ENCODE measurements at places on chromosomes 2 and 18.
A peak's percentile ranks its signal among the peaks of the same experiment; 100 is the strongest.

DNA sequence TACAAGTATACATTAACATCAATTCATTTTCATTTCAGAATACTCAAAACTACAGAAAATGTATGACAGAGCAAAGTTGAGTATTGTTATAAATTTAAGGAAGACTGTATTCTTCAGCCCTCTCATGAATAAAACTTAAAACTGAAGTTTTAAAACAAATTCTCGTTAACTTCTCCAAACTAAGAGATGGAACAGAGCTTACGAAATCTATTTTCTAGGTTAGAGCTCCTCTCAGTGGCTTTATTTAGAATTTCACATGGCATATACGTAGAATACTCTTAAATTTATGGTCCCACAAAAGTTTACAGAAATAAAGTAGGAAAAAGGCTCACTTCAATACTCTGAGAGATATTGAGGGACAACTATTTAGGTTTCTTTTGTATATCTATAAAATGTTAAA is 612.1 kb downstream of the KCNJ3 start:
- DNase-seq, result no peak

- DNase-seq, result no peak
Observed at GRCh38 chr2:220785178-220785577, 786.9 kb downstream of the EPHA4 start.

- DNase-seq, result no peak
Observed at GRCh38 chr18:52183107-52183506, 156.9 kb upstream of the DCC start.

GRCh38 chr2:144518748-144519596 is 947 bp downstream of the ZEB2 start:
- DNase-seq, result no peak

DNA sequence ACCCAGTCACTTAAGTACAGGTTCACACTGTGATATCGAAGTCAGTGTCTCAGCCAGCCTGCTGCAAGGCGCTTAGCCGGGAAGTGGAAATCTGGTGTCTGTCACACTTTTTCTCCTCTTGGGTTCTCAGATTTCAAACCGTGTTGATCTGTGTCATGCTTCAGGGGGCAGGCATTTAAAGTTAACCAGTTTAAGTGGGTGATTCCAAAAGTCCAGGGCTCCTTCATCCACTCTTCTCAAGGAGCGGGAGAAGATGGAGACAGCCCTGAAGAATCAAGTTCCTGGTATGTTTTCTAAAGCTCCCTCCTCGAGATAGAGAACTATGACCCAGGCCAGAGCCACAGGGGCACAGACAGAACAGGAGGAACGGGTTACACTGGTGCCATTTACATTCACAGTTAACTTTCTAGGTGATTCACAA is 331.7 kb downstream of the GBX2 start:
- no peak for DNase-seq

- no peak for DNase-seq
Observed at GRCh38 chr2:42957109-42957860, 164.9 kb upstream of the HAAO start.

GRCh38 chr18:22871809-22872525 is 61.2 kb upstream of the RBBP8 start:
- DNase-seq, result peak; percentile 15

DNA sequence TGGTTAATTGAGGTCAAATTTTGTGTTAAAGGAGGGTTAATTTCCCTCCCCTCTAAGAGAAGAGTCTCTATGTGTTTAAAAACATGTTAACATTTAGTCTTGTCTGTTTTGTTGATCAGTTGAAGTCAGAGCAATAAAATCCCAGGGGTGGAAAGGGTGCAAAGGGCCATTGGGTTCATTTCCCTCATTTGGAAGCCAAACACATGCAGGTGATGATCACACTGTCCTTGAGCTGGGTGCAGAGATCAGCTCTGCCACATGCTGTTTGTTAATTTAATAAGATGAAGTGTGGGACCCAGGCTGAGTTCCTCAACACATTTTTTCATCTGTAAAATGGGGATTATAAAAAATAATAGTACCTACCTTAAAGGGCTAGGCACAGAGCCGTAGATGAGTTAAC is 260.9 kb downstream of the LPIN1 start:
- no peak for DNase-seq

- DNase-seq, result no peak
Observed at GRCh38 chr2:205744074-205744591, 61.8 kb downstream of the NRP2 start.

DNA sequence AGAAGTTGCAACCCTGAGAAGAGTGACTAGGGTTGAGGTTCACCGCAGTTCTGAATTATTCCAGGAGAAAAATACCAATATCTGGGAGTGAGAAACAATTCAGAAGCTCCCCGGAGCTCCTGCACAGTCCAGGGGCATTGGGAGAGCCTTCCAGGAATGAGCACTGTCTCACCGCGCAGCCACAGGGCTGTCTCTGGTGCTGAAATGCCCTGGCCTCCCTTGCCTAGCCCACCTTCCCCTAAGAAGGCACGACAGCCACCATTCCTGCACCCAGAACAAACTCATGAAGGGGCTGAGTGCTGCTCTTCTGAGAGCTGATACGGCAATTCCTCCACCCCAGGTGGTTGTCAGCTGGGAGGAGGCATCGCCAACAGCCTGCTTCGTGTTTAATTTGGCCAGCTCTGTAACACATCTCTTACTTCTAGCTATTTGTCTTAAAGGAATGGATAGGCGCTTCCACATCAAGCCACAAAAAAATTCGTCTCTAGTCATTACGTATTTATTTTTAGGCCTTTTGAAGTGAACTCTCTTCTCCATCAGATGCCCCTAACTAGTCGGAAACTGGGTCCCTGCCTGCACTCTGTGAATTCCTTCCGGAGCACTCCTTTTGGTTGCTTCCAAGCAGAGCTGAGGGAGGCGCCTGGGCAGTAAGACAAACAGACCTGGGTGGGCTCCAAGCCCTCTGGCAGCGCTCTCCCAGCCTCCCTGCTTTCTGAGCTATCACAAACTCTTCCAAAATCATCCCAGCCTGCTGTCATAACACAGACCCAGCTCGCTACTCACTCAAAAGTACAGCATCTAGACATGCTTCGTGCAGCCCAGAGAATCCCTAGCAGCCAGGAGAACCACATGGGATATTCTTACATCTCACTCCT is 120.5 kb upstream of the CCDC68 start:
- no peak for DNase-seq

- no peak for DNase-seq
Observed at GRCh38 chr2:106109675-106110424, 84.3 kb downstream of the UXS1 start.

GRCh38 chr2:225004597-225004996 is 37.7 kb downstream of the DOCK10 start:
- DNase-seq, result peak; percentile 46

DNA sequence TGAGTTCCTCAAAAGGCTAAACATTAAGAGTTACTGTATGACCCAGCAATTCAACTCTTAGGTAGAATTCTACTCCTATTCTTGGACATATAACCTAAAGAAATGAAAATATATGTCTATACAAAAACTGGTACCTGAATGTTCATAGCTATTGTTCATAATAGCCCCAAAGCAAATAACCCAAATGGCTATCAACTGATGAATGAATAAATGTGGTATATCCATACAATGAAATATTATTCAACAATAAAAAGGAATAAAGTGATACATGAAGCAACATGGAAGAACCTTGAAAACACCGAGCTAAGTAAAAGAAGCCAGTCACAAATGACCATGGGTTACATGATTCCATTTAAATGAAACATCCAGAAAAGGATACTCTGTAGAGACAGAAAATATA is 114.6 kb downstream of the BAZ2B start:
- DNase-seq, result no peak

DNA sequence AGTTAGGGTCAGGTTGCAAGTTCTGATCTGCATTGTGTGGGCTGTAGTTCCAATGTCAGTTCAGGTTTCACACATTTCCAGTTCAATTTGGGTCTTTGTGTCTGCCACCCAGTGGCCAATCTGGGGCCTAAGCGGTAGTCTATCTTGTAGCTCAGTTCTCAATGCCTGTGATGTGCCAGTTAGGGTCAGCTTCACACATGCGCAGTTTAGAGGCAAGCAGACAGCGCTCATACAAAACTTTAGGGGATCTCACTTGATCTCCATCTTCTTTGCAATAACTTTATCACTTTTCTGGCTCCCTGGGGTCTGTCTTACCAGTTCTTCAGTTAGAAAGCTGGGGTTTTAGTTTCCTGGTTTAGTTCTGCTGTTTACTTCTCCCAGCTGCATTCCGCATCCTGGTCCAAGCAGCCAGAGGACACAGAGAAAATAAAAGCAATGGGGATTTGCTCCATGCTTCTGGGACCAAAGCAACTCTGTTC is 11.0 kb upstream of the ZNF24 start:
- DNase-seq, result peak; percentile 64

DNA sequence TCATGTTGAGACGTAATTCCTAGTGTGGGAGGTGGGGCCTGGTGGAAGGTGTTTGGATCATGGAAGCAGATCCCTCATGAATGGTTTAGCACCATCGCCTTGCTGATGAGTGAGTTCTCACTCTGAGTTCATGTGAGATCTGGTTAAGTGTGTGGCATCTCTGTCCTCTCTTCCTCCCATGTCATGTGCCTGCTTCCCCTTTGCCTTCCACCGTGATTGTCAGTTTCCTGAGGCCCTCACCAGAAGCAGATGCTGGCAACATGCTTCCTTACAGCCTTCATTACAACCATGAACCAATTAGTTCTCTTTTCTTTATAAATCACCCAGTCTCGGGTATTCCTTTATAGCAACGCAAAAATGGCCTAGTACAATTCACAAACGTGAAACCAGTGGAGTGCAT is 14.6 kb upstream of the MCM6 start:
- DNase-seq, result no peak

GRCh38 chr2:72325592-72326422 is 178.1 kb upstream of the CYP26B1 start:
- DNase-seq, result no peak

GRCh38 chr2:184562532-184562931 is 35.8 kb upstream of the ZNF804A start:
- peak; percentile 38 for DNase-seq

DNA sequence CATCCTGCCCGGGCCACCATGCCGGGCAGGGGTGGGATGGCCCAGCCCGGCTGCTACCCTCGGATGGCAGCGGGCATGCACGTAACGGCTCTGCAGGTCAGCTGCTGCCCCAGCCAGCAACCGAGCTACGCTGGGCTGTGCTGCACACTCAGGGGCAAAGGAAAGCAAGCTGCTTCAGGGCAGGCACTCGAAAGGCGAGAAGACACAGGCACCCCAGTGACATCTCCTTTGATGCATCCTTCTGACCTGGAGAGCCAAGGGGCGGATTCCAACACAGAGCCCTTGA is 8.8 kb downstream of the HDAC4 start:
- DNase-seq, result no peak

- DNase-seq, result no peak
Observed at GRCh38 chr2:26724784-26725520, 32.4 kb downstream of the KCNK3 start.

DNA sequence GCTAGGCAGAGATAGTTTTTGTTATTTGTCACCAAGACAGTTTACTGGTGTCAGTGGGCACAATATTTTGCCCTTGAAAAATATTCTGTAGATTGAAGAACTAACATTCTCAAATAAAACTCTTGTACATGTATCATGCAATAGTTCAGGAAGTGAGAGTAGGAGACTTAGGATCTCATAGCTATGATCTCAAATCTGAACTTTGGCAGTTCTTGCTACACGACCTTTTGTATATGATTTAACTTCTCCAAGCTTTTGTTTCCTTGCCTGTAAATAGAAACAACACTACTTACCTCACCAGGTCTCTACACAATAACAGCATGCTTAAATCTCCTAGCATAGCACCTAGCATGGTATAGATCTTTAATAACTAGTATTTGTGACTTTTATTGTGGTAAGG is 219.9 kb downstream of the ICOS start:
- DNase-seq, result no peak
